ENCODE measurements at places on chromosomes 2 and 18.

DNA sequence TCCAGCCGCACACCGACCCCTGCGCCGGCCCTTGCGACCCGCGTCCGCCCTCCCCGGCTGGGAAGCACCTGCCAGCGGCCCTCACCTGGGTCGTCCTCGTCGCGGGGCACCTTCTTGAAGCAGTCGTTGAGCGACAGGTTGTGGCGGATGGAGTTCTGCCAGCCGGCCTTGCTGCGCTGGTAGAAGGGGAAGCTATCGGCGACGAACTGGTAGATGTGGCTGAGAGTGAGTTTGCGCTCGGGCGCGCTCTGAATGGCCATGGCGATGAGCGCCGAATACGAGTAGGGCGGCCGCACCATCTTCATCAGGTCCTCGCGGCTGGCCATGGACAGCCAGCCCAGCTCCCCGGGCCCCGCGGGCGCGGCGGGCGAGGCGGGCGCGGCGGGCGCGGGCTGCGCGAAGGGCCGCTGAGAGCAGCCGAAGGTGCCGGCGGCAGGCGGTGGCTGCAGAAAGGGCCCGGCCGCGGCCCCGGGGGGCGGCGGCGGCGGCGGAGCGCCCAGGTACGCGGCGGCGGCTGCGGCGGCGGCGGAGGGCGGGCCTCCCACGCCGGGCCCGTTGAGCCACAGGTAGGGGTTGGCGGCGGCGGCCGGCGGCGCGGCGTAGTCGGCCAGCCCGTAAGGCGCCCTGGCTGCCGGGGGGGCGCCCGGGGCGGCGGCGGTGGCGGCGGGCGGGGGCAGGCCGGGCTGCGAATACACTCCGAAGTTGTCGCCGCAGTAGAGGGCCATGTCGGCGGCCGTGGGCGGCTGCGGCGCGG, 505 bp downstream of the FOXI3 start:
- no peak for DNase-seq

DNA sequence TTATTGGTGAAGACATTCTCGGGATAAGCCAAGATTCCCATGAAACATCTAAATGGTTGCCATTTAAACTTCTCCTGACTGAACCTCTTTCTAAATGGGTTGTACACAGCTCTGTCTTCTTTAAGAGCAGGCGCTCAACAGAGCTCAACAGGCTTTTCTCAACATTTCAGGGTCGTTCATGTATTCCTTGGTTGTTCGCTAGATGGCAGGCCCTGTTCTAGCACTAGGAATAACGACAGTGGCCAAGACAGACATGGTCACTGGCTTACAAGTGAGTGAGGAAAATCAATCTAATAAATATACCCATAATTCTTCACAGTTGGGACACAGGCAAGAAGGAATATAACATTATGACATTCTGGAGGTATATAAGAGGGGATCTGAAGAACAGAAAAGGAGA, 154.5 kb downstream of the SMAD2 start:
- no peak for DNase-seq

DNA sequence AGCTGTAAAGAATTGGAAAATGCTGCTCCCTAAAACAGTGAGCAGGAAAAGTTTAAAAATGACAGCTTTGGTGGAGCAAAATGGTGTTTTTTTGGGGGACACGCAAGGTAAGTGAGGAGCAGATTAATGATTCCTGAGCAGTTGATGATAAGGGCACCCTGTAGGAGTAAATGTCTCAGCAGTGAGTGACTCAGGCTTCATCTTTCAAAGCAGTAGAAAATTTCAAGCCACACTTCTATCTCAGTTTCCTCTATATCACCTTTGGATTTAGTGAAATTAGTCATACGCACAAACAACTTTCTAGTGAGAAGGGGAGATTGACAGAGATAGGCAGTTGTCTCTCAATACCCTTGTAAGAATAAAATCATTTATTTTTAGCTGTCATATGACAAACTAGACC, 709.0 kb upstream of the FAM98A start:
- no peak for DNase-seq

- no peak for DNase-seq
These were observed 86.5 kb downstream of the VSNL1 start for GRCh38 chr2:17626986-17627385.

GRCh38 chr18:62500966-62501591, 21.7 kb upstream of the ZCCHC2 start:
- no peak for DNase-seq

GRCh38 chr2:28516430-28516829, 20.6 kb downstream of the PLB1 start:
- no peak for DNase-seq

GRCh38 chr2:28702415-28702861, 49.2 kb upstream of the PPP1CB start:
- DNase-seq, result no peak

DNA sequence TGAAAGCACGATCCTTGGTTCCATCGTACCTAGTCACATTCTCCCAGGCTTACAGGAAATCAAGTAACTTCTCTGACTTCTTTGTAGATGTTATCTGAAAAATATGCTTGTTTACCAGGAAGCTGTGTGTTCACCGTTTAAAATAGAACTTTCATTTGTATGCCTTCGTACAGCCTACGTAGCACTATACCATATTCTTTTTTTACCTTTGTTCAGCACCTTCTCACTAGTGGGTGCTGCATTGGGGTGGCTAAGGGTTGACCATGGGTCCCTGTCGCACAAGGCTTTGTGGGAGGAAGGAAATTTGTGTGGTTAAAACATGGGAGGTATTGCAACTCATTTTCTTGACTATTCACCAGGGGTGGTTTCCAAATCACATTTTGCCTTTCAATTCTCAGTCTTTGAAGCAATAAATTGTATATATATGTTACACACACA, 16.6 kb downstream of the MALT1 start:
- DNase-seq, result no peak

GRCh38 chr2:223692191-223692947, 90.2 kb upstream of the SCG2 start:
- DNase-seq, result no peak

DNA sequence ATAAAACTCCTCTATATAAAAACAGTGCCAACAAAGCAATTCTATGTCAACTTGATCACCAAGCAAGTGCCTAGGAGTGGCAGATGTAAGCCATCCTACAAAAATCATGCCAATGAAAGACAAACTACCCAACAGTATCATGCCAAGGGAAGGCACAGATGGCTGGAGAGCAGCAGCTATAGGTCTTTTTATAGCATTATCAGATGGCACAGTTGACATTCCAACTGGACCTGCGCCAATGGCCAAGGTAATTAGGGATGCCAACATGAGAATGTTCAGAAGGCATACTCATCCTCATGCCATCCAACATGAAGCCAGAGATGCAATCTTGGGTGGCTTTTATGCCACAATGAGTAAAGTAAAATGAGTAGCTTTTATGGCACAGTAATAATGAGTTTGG, 237.3 kb downstream of the OTX1 start:
- no peak for DNase-seq

DNA sequence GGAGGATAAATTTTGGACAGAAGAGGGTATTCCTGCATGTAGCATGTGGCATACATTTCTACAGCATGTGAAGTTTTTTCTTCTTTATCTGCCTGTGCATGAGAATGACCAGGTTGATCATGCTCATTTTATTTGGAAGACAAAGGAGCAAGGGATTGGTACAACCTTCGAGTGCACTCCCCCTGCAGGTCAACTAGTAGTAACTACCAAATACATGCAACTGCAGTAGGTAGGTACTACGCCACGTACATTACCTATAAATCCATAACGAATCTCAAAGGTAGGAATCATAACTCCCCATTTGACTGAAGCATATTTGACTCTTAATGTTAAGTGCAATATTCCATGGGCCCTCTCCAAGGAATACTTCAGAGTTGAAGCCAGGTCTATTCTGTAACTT, 763.9 kb downstream of the TSN start:
- DNase-seq, result no peak

DNA sequence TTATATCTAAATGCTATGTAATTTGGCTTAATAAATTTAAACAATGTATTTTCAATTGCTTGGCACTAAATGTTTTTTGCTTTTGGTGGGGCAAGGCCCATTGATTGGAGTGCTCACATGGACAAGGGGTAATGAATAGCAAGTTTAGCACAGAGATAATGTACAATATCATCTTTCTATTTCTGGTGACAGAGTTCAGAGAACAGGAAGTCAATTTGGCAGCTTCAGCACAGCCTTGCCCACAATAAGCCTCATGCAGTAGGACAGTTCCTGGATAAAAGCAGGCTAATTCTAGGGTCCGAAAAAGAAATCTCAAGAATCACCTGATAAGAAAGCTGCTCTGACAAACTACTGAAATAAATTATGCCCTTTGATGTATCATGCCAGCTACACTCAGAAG, 443.9 kb upstream of the FSHR start:
- no peak for DNase-seq

DNA sequence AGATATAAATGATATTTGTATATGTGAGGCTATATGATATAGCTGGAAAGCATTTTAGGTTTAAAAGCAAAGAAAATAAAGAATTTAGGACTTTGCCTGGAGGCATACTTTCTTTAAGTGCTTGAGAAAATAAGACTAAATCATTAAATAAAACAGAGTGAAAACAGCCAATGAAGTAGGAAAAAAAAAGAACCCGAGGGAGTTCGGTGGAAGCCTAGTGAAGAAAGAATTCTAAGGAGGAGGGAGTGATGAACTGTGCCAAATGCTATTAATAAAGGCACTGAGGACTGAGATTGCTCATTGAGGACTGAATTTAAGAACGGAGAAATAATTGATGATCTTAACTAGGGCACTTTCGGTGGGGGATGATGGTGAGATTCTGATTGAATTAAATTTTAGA, 573.5 kb downstream of the DSC3 start:
- no peak for DNase-seq

DNA sequence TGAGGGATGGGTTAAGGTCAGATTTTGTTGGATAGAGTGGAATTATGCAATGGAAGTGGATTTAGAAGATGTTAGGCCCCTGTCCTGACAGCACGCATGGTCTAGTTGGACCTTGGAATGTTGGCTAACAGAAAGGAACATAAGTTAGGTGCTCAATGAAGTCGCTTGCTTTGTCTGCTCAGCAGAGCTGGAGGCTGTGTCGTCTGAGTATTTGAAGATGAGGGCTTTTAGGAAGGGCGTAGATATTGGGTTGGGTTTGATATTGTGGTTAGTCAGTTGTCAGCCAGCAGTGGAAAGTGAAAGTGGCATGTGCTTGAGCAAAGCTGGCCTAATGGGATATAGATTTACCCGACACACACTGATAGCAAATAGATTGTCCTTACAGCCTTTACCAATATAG, 239.3 kb downstream of the PRKCE start:
- DNase-seq, result no peak

GRCh38 chr2:36789181-36789804, 92.8 kb downstream of the VIT start:
- no peak for DNase-seq

DNA sequence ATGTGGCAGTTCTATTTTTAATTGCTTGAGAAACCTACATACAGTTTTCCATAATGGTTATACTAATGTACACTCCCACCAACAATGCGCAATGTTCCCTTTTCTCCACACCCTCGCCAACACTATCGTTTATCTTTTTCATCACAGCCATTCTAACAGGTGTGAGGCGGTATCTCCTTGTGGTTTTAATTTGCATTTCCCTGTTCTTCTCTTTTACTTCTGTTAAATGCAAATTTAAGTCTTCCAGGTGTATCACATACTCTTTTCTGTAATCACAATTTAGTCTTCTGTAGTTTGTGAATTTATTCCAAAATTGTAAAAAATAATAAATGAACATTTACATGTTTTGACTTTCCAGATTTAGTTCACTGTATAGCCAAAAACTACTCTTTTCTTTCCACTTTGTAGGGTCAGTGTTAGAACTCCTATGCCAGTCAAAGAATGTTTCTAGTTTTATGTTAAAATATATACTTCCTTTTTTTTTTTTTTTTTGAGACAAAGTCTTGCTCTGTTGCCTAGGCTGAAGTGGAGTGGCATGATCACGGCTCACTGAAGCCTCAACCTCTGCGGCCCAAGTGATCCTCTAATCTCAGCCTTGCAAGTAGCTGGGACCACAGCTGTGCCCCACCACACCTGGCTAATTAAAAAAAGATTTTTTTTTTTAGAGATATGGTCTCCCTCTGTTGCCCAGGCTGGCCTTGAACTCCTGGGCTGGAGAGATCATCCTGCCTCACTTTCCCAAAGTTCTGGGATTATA, 15.4 kb upstream of the ACYP2 start:
- no peak for DNase-seq

GRCh38 chr2:172943539-172943938, 132.1 kb upstream of the MAP3K20 start:
- no peak for DNase-seq
